Endothelial cell of umbilical vein (primary cell): ENCODE measurements at places on chromosomes 2 and 18. TPM values are rescaled to one million over a fixed set of nuclear protein-coding genes. Genes with fewer than 3 reads are reported as not detected.

- H3K27ac ChIP-seq: no peak overlapping the region
- H3K36me3 ChIP-seq: no peaks in the 10 kb centered on the region
- H3K27me3 ChIP-seq: peaks cover 2% of the 10 kb centered on the region
Observed at GRCh38 chr2:128422571-128422970, 103.9 kb upstream of the HS6ST1 start.

DNA sequence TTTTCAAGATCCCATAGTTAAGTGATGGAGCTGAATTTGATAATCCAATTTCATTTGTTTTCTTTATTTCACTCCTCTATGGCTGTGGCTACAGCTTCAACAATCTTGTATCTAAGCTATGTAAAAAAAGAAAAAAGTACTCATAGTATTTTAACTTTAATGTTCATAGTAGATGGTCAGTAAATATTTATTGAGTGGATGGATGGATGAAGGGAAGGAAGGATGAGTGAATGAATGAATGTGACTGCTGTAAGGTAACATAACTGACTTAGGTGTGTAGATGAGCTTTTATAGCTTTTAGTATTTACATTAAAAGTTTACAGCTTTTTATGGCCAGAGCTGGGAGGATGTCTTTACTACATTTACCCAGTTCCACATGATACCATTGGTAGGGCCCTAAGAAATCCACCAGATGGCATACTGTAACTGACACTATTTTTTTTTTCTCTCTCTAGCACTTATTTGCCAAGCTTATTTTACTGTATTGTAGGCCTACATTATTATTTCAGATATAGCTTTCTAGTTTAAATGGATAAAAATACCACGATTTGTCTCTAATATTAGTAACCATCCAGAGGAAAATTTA lies 13.4 kb upstream of the HRH4 start:
- H3K4me3 ChIP-seq: no peak overlapping the region
- H3K4me1 ChIP-seq: no peaks in the 10 kb centered on the region
- DNase-seq: no peak
- peaks cover 15% of the 10 kb centered on the region for H3K36me3 ChIP-seq
- no peaks in the 10 kb centered on the region for H3K27me3 ChIP-seq

GRCh38 chr2:201436141-201436540 lies 15.1 kb downstream of the TRAK2 start:
- H3K27ac ChIP-seq: no peak overlapping the region
- H3K4me1 ChIP-seq: peaks cover 24% of the 10 kb centered on the region
- no peaks in the 10 kb centered on the region for H3K27me3 ChIP-seq
- no peak overlapping the region for H3K4me3 ChIP-seq
- no peaks in the 10 kb centered on the region for H3K36me3 ChIP-seq

- H3K27me3 ChIP-seq: no peaks in the 10 kb centered on the region
- no peak for DNase-seq
- no peaks in the 10 kb centered on the region for H3K4me1 ChIP-seq
Observed at GRCh38 chr18:40944576-40944975, 1010.5 kb upstream of the PIK3C3 start.

DNA sequence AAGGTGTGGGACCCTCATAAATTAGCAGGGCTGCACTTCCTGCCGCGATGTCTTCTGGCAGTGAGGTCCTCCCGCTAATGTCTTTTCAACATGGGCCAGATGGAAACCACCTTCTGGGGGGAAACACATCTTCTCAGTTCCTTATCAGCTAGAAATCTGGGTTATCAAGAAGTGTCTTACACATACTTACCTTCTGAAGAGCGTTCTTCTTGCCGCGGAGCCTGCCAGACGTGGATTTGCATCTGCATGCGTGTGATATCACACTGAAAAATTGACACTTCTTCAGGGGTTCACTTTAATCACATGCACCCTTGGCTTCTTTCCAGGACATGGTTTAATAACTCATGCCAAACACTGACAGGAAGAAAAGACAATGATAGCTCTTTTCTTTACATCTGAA lies 163.5 kb upstream of the SOX11 start:
- H3K36me3 ChIP-seq: no peaks in the 10 kb centered on the region
- H3K27me3 ChIP-seq: no peaks in the 10 kb centered on the region
- no peaks in the 10 kb centered on the region for H3K4me1 ChIP-seq
- H3K4me3 ChIP-seq: no peak overlapping the region

DNA sequence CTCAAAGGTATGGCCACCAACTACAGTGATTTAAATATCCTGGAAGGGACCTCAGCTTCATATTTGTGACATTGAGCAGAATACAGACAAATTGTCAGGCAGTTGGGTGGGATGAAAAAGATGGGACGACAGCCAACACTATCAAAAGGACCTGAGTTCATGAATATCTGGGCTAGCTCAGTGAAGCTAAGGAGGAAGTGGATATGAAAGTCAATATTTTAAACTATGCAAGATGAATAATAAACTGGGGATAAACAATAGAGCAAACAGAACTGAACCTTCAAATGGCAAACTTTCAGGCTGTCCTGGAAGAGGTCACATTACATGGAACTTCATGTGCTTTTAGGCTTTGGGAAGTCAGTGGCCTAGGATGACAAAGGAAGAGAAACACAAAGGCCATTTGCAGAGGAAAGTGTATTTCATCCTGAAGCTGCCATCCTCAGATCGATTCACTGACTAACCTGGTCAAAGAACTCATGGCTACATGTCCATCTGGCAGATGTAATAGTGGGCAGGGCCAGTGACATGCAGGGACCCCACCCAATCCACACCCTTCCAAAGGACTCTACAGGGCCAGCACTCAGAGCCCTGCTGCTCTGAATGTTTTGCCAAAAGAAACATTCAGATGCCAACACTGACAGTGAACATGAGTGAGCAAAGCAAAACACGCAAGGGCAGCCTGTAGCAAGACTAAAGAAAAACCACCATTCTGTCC lies 175.7 kb downstream of the ETAA1 start:
- H3K4me1 ChIP-seq: peaks cover 6% of the 10 kb centered on the region
- no peaks in the 10 kb centered on the region for H3K36me3 ChIP-seq
- H3K27me3 ChIP-seq: no peaks in the 10 kb centered on the region
- no peak overlapping the region for H3K4me3 ChIP-seq

C2orf66 gene
- total RNA-seq: 0.27 and 0.39 TPM in 2 replicates

POLE4 gene
- 42.6 and 45.4 TPM in 2 replicates for total RNA-seq

KLHL41 gene
- total RNA-seq: 0.21 and 0.73 TPM in 2 replicates
